ENCODE measurements at places on chromosomes 12 and 14.

GRCh38 chr14:100824091-100824551 is 1.8 kb upstream of the MEG3 start:
- DNase-seq, result no peak

DNA sequence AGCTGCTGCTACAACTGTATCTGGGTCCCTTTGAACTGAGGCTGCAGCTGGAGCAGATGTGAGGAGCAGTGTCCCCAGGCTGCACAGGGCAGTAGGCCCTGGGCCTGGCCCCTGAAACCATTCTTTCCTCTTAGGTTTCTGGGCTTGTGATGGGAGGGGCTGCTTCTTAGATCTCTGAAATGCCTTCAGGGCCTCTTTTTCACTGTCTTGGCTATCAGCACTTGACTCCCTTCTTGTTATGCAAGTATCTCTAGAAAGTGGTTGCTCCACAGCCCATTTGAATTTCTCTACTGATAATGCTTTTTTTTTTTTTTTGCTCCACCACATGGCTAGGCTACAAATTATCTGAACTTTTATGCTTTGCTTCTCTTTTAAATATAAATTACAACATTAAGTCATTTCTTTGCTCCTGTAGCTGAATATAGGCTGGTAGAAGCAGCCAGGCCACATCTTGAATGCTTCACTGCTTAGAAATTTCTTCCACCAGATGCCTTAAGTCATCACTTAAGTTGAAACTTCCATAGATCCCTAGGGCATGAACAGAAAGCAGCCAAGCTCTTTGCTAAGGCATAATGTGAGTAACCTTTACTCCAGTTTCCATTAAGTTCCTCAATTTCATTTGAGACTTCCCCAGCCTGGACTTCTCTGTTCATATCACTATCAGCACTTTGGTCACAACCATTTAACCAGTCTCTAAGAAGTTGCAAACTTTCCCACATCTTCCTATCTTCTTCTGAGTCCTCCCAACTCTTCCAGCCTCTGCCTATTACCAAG is 41.1 kb downstream of the ACSM4 start:
- DNase-seq, result no peak

DNA sequence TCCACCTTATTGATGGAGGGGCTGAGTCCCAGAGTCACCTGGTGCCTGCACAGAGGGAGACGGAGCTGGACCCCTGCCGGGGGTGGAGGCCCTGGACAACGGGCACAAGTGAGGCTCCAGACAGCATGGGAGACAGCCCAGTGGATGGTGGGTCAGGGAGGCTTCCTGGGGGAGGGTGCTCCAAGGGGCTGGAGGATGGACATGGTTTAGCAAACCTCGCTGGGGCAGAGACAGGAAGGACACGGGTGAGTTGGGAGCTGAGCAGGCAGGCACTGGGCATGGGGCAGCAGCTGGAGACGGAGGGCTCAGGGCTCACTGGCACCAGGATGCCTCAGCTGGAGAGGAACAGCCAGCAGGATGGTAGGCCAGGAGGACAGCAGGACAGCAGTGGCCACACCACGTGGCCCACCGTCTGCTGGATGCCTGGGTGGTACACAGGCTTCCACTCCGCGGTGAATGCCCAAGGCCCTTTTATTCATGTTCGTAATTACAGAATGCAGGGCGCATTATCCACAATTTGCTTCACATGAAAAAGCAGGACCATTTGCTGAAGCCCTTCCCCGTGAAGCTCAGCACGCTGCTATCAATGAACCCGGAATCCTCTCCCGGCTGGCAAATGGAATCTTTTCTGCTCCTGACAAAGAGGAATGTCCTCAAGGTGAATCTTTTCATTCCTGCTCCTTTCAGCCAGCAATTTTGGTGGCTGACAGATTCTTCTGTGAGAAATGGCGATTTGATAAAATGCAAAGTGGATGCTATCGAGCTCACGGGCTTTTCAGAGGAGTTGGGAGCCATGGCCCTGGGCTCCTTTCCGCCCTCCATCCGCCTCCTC is 138.1 kb upstream of the C14orf180 start:
- no peak for DNase-seq

GRCh38 chr14:29461101-29461500 is 466.5 kb downstream of the PRKD1 start:
- no peak for DNase-seq

DNA sequence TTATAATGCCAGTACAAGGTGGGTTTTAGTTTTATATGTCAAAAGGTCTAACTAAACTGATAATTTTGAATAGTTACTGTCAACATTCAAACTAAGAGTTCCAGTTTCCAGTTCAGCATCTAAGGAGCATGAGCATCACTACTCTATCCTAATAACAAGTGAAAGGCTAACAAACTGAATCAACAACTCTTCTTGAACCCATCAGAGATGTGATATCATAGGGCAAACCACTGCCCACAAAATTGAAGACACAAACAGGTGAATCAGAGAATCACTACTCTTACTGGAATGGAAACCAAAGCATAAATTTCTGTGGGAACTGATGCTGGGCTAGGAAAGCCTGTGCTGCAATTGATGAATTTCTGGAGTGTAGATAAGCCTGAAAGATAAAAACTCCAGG is 140.7 kb upstream of the GRIP1 start:
- no peak for DNase-seq

DNA sequence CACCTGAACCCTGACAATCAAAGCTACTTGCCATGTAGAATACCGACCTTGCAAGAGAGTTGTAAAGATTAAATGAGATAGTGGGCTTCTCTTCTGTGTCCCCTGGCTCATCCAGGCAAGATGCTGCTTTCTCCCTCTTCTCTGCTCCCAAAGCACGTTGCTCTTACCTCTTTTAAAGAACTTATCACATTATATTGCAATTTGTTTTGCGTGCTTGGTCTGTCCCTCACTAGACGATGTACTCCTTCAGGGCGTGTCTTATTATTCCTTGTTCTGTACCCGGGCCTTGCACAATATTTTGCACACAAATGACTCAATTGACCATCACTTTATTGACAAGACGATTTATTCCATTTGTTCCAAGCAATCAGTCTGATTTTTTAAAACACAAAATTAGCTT is 3.3 kb downstream of the DCN start:
- no peak for DNase-seq

GRCh38 chr14:102867826-102868580 is 54.5 kb upstream of the AMN start:
- no peak for DNase-seq

- DNase-seq, result no peak
Measured at GRCh38 chr12:82504409-82504808, 146.1 kb downstream of the METTL25 start.
